ENCODE measurements at places on chromosomes 4 and X.

DNA sequence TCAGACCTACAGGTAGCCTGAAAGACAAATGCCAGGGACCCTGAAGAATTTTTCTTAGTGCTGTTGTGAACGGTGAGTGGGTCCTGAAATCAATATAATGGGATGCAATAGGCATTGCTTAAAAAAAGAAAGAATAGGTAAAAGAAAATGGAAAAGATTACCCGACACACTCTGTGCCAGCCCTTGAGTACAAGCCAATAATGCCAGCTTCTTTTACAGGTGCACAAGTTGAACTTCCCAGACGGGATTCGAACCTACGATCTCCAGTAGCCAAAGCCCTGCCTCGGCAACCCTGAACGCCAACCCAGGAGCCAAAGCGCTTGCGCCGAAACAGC lies 24.7 kb upstream of the GLOD5 start:
- no peak for DNase-seq

- no peak for DNase-seq
These were observed 238.7 kb downstream of the DHRSX start for GRCh38 chrX:2261831-2262667.

- no peak for DNase-seq
These were observed 1.1 kb downstream of the OCIAD2 start for GRCh38 chr4:48905363-48906015.

DNA sequence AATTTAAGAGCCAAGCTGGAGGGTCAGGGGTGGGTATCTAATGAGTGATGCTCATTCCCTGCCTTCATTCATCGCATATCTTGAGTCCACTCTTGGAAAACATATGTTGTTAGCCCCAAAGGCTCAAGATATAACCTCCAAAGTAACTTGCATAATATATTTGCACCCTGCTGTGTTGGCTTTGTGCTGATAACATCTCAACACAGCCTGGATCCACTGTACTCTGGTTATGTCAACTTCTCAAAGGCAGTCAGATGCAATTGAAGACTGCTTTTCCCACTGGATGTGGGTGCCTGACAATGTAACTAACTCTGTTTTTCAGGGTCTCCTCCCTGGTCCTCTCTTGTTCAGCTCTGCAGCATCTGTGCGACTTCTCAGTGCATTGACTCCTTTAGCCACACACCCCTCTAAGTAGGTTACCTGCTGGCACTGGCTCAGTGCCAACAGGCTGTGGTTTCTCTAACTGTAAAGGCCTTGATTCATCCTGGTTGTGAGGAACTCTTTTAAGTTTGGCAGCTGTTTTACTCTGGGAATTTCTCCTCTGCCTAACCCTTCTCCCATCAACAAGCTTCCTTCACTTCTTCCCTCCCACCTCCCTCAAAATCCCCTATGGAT lies 28.1 kb downstream of the SLC16A2 start:
- DNase-seq: no peak
